ENCODE measurements at places on chromosomes 11 and 22.
A peak's percentile ranks its signal among the peaks of the same experiment; 100 is the strongest.

- no peak for DNase-seq
Measured at GRCh38 chr11:75792997-75793800, 21.8 kb upstream of the UVRAG start.

GRCh38 chr11:57667117-57667735, 688 bp upstream of the ZDHHC5 start:
- peak; percentile 85 for DNase-seq

- DNase-seq = no peak
Measured at GRCh38 chr11:121873766-121874165, 242.2 kb downstream of the BLID start.

- DNase-seq = no peak
Measured at GRCh38 chr11:104870910-104871309, 27.4 kb downstream of the CASP12 start.

DNA sequence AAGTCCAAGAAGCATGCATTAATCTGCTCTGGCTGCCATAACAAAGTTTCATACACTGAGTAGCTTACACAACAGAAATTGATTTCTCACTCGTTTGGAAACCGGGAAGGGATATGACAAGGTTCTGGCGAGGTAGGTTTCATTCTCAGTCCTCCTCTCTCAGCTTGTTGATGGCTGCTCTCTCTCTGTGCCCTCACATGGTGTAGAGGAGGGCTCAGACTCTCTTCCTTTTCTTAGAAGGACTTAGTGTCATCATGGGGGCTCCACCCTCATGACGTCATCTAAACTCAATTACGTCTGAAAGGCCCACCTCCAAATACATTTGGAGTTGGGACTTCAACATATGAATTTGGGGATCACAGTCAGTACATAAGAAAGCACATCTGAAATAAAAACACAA, 18.6 kb downstream of the GLYATL1 start:
- no peak for DNase-seq

DNA sequence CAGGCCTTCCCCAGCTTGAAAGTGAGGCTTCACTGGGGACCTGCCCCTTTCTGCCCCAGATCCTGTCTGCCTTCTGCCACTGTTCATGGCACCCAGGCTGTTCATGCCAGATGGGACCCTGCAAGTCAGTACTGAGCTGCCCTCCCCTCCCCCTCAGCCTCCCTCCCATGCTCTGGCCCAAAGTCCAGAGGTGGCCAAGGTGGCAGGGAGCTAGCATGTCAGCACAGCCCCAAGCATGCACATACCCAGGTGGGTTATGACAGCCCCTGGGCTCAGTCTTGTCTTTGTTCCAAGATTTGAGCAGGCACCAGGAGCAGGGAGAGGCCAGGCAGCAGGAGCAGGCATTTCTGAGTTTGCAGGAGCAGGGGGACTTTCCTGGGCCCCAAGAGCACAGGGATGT, 44.1 kb downstream of the DDIAS start:
- DNase-seq = no peak

- no peak for DNase-seq
Measured at GRCh38 chr11:62974848-62975522, 9.8 kb downstream of the SLC22A6 start.

- DNase-seq = no peak
Measured at GRCh38 chr22:42946546-42947198, 68.3 kb downstream of the PACSIN2 start.

DNA sequence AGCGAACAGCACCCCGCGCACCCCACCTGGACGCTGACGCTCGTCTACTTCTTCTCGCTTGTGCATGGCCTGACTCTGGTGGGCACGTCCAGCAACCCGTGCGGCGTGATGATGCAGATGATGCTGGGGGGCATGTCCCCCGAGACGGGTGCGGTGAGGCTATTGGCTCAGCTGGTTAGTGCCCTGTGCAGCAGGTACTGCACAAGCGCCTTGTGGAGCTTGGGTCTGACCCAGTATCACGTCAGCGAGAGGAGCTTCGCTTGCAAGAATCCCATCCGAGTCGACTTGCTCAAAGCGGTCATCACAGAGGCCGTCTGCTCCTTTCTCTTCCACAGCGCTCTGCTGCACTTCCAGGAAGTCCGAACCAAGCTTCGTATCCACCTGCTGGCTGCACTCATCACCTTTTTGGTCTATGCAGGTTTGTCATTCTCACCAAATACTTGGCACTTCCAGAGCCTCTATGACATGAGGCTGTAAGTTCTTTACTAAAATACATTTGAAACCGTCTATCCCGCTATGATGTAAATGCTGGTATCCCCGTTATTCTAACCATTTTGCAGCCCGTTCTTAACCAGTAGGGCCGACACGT, 535 bp downstream of the AQP11 start:
- DNase-seq = no peak

- DNase-seq = no peak
Measured at GRCh38 chr11:57601297-57601696, 3.8 kb downstream of the SERPING1 start.

DNA sequence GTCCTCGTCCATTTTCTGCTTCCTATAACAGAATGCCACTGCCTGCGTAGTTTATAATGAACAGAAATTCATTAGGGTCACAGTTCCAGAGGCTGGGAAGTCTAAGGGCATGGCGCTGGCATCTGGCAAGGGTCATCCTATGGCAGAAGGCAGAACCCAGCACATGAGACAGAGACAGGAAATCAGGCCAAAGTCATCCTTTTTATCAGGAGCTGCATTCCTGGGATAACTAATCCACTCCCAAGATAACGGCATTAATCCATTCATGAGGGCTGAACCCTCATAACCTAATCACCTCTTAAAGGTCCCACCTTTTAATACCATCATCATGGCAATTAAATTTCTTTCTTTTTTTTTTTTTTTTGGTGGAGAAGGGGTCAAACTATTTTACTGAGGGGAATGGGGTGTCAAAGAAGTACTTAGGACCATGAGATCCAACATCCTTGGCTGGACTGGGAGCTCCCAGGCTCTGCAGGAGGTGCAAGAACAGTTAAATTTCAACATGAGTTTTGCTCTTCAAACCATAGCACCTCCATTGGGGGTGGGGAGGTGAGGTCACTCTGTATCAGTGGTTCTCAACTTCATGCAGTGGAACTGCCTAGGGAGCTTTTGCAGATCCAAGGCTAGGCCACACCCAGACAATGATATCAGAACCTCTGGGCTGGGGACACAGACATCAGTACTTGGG, 4.4 kb downstream of the TMEM109 start:
- no peak for DNase-seq

DNA sequence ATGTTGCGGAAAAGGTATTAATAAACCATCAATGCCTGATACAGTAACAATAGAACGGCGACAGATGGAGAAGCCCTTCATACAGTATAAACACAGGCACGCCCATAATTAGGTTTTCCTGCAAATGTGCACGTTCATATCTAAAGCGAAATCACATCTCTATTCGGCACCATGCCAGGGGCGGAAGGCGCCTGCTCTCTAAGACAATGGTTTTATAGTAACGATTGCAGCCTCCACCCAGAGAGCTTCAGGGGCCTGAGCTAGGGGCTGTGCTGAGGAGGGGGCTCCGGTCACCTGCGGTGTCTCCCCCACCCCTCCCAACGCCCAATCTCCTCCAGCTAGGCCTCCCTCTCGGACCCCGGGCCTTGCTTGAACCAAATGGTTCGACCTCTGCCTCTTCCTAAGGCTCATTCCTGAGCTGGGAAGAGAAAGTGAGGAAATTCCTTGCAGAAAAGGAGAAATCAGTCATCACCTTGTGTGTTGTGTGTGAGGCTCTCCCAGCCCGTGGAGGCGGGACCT, 9.6 kb downstream of the KRTAP5-5 start:
- no peak for DNase-seq

- DNase-seq = no peak
Measured at GRCh38 chr11:110472858-110473257, 43.1 kb downstream of the FDX1 start.

- no peak for DNase-seq
Measured at GRCh38 chr11:129611661-129612446, 203.8 kb upstream of the TMEM45B start.

DNA sequence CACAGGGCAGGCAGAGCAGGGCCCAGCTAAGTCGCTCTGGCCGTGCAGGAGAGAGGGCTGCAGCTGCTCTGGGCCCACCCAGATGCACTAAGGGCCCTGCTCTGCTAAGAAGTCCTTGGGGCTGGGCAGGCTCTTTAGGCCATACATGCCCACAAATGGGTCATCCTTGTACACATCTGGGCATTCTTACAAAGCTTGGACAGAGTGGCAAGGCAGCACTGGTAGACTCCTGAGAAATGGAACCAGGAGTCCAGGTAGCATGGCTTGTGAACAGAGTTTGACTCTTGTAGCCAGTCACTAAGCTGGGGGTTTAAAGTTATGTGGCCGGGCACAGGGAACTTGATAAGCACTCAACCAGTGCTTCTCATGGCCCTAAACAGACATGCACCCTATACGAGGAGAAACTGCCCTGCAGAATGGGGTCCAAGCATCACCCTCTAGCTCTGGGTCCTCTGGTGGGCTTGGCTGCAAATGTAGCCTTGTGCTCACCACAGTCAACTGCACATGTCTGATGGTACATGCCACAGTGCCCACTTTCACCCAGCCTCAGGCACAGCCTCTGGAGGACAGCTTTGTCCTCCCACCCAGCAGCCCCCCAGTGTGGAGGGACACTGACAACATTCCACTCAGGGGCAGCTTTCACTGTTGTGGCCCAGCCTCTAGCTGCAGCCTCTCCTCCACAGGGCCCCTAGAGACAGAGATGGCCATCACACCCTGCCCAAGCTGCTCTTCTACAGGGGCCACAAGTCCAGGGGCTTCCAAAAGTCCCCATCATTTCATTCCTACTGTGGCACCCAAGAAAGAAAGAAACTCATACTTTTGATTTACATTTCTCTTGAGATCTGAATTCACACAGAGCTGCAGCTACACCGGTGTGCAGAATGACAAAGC, 75.2 kb downstream of the DGCR2 start:
- DNase-seq = no peak

- DNase-seq = no peak
Measured at GRCh38 chr22:37627121-37627520, 12.3 kb upstream of the SH3BP1 start.

- DNase-seq = no peak
Measured at GRCh38 chr11:94504689-94505293, 7.5 kb upstream of the C11orf97 start.

- DNase-seq = no peak
Measured at GRCh38 chr11:61971248-61972111, 4.0 kb upstream of the FTH1 start.

DNA sequence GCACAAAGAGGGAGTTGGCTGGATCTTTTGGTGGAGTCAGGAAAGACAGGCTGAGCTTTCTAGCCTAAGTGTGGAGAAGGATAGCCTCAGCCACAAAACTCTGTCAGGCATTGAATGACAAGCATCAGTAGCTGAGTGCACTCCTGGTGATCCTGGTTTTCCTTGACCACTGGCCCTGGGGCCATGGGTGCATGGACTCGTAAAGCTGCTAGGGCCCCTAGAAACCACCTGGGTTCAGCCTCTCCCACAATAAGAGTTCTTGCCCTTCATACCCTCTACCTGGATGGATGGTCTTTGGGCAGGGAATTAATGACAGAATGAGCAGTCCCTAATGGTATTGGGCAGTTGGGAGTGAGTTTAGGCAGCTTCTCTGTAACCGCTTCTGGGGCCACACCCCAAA, 22.9 kb downstream of the TUB start:
- no peak for DNase-seq

- no peak for DNase-seq
Measured at GRCh38 chr11:70815485-70815832, 417.1 kb downstream of the CTTN start.

DNA sequence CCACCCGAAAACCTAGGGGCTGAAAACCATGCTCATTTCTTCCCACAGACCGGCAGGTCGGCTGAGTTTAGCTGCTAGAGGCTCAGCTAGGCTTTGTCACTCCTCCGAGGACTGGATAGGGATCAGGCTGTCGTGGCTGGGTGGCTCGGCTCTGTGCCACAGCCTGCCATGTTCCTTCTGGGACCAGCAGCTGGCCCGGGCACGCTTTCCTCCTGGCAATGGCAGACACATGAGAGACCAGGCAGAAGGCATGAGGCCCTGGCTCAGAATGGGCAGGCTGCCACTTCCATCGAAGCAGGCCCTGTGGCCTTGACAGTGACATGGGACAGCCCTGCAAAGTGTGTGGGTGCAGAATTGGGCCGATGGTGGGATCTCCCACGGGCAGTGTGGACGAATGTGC, 20.9 kb downstream of the PARVG start:
- no peak for DNase-seq

DNA sequence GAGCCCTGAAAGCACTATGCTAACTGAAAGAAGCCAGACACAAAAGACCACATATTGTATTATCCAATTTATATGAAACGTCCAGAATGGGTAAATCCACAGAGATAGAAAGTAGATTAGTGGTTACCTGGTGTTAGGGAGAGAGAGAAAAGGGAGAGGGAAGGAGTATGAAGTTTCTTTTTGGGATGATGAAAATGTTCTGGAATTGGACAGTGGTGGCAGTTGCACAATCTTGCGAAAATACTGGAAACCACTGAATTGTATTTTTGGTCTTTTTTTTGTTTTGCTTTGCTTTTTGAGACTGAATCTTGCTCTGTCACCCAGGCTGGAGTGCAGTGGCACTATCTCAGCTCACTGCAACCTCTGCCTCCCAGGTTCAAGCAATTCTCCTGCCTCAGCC, 63.5 kb downstream of the MRTFA start:
- no peak for DNase-seq

- no peak for DNase-seq
Measured at GRCh38 chr11:61126256-61126655, 24.0 kb downstream of the CD5 start.

- no peak for DNase-seq
Measured at GRCh38 chr11:61627850-61628661, 47.2 kb upstream of the SYT7 start.
